ENCODE measurements at places on chromosomes 3 and 15.

GRCh38 chr3:29649815-29650547 lies 369.1 kb downstream of the RBMS3 start:
- no peak for DNase-seq

DNA sequence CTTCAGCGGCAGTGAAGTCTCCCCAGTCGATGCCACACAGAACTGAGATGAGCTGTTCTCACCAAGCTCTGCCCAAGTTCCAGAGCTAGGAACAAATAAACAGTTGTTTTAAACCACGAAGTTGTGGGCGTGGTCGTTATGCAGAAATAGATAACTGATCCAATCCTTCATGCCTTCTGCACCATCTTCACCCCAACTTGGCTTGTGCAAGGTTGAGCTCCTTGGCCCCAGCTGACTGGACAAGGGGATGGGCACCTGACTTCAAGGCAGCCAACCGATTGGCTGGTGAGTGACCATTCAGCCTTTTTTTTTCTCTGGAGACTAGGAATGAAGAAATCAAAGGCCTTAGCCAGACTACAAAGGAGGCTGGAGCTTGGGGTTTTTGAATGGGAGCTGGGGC lies 23.9 kb downstream of the LINGO1 start:
- DNase-seq = no peak

GRCh38 chr3:29972320-29972993 lies 633.9 kb upstream of the TGFBR2 start:
- DNase-seq = no peak

- no peak for DNase-seq
These were observed 145.7 kb upstream of the MEIS2 start for GRCh38 chr15:37246065-37246464.

- DNase-seq = no peak
These were observed 55.2 kb upstream of the CACNA2D3 start for GRCh38 chr3:54067055-54067698.

GRCh38 chr15:70974004-70974832 lies 81.6 kb downstream of the LRRC49 start:
- no peak for DNase-seq

GRCh38 chr15:39184701-39185390 lies 396.0 kb upstream of the THBS1 start:
- no peak for DNase-seq

- no peak for DNase-seq
These were observed 505.9 kb downstream of the ZIC1 start for GRCh38 chr3:147915057-147915456.

GRCh38 chr3:148964809-148965208 lies 26.5 kb upstream of the GYG1 start:
- DNase-seq = no peak

Data from activated CD4-positive, alpha-beta T cell treated with anti-CD3 and anti-CD28 coated beads, Interleukin-2, amount 10 ng/mL, durations not matched to agents 7 days and 5 days (primary cell).